ENCODE measurements at places on chromosomes 1 and 21.

DNA sequence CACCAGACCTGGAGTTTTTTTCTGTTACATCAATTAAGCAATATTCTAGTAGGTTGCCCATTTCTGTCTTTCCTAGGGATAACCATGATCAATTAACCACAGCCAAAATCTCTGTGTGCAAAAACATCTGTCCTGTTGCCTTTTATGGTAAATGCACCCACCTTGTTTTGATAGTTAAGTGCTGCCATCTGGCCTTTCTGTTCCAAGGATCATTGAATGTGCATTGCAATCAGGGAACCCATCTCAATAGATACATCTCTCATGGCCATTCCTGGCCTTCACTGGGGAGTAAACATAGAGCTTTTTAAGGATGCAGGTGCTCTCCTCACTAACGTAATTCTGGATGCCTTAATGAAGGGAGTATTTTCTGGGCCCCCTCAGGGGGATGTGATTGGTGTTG is 111.8 kb upstream of the KIAA1614 start:
- no peak for DNase-seq

DNA sequence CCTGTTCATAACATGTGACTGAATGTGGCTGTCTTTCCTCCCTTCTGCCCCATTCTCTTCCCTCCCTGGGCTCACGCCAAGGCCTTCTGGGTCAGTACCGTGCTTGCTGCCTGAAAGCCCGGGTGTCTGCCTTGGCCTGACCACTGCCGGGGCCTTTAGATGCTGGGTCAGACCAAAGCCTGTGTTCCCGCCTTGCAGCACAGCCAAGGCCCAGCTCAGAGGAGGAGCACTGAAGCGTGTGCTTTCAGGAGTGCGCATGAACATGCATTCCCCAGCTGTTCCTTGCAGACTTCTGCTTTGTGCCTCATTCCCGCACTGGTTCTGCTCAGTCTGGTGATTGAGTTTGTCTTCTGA is 27.0 kb upstream of the SARS1 start:
- DNase-seq: no peak

DNA sequence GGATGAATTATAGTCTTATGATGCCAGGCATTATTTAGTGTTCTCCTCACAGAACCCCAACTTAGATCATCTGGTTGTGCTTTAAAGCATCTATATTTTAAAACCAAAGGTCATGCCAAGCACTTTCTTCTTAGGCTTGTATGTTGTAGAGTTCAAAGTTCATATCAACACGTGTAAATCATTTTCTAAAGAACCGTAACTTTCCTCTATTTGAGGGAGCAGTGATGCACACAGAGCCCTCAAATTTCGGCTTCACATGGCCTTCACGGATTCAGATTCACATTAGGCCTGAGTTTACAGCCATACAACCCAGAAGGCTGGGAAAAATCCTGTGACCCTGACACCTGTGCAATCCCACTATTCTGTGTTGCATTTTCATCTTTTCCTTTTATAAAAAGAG is 52.1 kb upstream of the SEC16B start:
- DNase-seq: no peak

DNA sequence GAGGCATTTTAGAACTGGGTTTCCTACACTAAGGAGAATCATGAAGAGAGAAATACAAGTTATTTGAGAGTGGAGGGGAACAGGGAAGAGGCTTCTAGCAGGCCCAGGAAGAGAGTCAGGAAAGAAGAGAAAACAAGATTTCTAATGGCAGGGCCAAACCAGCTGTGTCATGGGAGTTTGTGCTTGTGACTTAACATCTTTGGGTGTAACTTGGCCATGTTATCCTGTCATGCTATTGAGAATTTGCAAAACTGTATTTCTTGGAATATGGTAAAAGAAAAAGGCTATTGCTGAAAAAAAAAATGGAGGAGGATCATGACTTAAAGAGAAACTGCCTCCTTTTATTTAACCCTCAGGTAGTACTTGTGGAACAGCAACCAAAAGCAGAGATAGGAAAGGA is 47.4 kb upstream of the TNFSF18 start:
- DNase-seq: no peak

- DNase-seq: peak; percentile 84
Measured at GRCh38 chr1:112955773-112956543, at the start of gene SLC16A1. Gene SLC16A1 (minus strand): TSS chr1:112956196. CDS start chr1:112929308, 26,888 bp downstream.

DNA sequence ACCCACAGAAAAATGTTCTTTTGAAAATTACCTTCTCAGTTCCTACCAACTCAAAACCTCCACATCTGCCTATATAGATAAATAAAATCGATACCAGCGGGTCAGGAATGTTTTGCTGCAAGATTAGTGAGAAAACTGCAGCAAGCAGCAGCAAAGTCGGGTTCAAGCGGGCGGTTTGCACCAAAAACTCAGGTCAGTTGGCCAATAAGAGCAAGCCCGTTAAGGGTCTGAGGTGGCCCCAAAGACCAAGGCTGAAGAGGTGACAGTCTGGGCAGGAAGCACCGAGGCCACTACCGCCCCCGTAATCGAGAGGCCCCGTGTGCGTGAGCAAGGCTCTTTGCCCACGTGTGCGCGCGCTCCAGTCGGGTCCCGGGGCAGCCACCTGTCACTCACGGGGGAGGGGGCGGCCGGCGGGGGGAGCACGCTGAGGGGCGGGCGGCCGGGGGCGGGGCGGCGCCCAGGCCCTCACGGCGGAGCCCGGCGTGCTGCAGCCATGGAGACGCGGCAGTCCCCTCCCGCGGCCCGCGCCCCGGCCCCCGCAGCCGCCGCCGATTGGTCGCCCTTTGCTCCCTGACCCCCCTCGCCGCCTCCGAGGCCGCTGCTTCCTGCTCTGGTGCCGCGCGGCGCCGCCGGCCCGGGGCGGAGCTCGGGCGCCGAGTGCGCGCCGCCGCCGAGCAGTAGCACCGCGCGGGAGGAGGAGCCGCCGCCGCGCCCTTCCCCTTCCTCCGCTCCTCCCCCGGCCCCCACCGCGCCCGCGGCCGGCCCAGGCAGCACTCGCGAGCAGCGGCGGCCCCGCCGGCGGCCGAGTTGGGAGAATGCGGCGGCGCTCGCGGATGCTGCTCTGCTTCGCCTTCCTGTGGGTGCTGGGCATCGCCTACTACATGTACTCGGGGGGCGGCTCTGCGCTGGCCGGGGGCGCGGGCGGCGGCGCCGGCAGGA is at the start of gene GALNT2:
TSS of gene GALNT2 (plus strand) at position 773 of the 939 bp plus-strand sequence. CDS start at position 816, 43 bp downstream.
- peak; percentile 82 for DNase-seq

Data from effector CD4-positive, alpha-beta T cell (primary cell).